ENCODE measurements at places on chromosomes 13 and 19.

DNA sequence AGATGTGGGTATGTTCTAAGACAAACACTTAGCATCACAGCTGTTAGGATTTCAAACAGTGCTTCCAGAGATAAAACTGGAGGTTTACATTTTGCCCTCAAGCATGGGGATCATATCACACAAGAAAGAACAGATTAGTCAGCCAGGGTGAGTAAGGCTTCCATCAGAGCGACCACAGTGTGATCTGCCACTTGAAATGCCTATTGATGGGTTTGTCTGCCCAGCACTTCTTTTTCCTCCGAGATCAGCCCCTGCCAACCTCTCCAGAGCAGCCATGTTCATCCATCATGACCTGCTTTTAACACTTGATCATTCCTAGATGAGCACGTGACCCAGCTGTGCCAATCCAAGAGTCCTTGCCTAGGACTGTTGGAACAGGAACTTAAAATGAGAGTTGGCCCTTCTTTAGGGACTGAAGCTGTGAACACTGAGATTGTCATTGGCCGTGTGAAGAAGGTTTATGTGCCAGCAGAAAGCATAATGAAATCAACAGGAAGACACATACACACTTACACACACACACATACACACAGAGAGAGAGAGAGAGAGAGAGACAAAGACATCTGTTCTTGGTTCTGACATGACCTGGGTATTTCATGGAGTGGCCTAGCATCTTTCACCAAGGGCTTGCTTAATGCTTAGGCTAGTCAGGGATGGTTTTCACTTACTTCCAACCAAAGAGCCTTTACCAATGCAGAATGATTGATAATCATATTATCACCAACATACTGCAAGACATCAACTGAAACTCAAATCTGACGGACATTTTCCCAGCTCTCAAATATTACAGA, 5.2 kb upstream of the CEBPG start:
- no peak for DNase-seq

DNA sequence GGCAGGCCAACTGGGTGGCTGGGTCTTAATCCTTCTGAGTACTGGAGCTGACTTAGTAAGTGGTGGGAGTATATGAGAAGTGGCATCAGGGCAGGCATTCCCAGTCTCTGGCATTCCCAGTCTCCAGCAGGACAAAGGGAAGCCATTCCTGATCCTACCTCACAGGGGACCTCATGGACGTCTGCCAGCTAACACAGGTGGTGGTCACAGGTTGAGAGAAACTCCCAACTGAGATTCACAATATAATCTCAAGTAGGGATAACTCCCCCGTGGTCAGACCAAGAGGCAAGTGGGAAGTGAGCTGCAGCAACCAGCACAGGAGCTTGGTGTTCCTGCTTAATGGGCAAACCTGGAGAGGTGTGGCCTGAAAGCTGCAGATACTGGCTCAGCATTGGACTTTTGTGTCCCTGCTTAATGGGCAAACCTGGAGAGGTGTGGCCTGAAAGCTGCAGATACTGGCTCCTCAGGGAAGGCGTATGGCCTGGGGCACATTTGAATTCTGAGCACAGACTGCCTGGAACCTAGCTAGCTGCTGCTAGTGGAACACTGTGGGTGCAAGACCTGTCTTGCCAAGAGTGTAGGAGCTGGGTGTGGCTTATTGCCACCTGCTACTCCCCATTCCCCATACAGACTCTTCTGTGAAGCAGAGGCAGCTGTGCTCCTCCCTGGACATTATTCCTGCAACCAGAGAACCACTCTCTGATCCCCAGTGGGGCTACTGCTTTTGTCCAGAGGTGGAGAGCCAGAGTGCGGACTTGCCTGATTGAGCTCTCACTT, 25.9 kb upstream of the OR10H2 start:
- DNase-seq: no peak

- no peak for DNase-seq
Observed at GRCh38 chr19:10112037-10112761, 706 bp downstream of the P2RY11 start.

DNA sequence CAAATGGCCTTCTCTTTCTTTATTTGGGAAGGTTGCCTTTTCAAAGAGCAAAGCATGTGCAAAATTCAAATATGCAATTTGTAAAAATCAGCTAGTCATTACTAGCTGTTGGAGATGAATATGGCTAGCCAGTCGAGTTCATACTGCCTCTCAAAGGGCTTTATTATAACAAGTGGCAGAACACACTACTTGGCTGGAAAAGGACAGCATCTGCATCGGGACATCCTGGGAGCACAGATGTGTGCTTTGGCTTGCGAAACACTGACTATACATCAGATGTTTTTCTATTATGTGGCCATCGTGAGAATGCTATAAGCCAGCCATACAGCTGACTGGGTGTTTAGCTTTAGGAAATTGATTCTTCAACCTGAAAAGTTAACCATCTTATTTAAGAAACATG, 424.2 kb downstream of the KCTD12 start:
- DNase-seq: no peak

DNA sequence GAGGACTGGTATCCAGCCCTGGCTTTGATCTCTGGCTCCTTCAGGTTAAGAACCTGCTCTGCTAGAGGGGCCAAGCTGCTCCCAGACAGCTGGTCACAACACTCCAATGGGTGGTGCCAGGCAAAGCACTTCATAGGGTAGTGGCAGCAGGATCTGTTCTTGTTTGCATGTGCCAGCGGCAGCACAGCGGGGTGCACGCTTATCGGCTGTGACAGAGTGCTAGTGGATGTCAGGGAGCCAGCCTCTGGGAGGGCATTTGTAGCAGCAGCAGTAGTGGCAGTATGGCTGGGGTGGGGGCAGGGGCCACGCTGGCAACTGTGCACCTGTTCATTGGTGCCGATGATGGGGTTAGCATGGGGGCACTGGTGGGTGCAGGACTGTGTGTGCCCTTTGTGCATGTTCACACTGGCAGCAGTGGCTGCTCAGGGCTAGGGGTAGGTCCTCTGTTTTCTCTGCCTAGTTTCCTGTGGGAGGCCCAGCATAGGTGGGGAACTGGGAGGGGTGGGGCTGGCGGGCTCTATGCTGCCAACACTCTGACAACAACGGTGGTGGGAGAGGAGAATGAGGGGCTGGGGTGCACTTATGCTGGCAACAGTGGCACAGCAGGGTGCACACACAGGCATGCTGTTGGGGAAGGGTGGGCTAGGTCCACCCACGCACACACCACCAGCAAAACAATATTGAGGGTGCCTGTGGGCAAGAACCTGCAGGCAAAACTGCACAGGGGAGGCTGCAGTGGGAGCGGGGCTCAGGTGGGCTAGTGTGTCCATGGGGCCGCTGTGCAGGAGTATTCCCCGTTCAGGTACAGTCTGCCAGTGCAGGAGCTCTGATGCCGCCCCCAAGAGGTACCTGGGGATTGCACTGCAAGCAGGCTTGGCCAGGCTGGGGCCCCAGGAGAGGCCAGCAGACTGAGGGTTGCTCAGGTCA, 19.3 kb downstream of the AP1M1 start:
- DNase-seq: peak; percentile 57

DNA sequence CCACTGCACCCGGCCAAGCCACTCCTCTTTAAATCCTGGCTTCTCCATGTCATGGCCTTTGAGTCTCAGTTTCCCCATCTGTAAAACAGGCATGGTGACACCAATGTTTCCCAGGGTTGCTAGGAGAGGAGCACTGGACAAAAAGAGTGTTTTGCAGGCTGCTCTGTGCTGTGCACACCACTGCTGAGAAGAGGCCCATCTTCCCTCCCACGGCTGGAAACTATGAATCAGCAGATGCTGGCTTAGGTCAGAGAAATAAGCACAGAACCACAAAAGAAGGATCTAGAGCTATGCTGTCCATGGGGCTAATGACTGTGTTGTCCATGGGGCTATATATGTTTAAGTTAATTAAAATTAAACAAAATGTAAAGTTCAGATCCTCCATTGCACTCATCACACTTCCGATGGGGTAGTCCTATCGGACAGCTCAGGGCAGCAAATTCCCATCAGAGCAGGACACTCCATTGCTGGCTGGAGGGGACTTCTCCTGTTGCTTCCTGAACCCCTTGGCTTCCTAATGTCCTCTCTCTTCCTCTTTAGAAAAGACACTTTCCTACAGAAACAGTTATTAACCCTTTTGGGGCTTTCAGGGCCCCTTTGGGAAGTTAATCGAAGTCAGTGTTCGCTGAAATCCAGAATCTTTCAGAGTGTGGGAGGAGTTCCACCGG, 37.1 kb downstream of the TSHZ3 start:
- no peak for DNase-seq

GRCh38 chr13:112639521-112639920, 50.3 kb upstream of the ATP11A start:
- no peak for DNase-seq

GRCh38 chr13:109036078-109036780, 406.8 kb downstream of the MYO16 start:
- DNase-seq: no peak

- no peak for DNase-seq
Observed at GRCh38 chr13:22270881-22271280, 600.0 kb downstream of the FGF9 start.

- no peak for DNase-seq
Observed at GRCh38 chr13:99341969-99342722, 34.9 kb upstream of the GPR183 start.

- no peak for DNase-seq
Observed at GRCh38 chr13:24459726-24460125, 52.9 kb downstream of the PARP4 start.

DNA sequence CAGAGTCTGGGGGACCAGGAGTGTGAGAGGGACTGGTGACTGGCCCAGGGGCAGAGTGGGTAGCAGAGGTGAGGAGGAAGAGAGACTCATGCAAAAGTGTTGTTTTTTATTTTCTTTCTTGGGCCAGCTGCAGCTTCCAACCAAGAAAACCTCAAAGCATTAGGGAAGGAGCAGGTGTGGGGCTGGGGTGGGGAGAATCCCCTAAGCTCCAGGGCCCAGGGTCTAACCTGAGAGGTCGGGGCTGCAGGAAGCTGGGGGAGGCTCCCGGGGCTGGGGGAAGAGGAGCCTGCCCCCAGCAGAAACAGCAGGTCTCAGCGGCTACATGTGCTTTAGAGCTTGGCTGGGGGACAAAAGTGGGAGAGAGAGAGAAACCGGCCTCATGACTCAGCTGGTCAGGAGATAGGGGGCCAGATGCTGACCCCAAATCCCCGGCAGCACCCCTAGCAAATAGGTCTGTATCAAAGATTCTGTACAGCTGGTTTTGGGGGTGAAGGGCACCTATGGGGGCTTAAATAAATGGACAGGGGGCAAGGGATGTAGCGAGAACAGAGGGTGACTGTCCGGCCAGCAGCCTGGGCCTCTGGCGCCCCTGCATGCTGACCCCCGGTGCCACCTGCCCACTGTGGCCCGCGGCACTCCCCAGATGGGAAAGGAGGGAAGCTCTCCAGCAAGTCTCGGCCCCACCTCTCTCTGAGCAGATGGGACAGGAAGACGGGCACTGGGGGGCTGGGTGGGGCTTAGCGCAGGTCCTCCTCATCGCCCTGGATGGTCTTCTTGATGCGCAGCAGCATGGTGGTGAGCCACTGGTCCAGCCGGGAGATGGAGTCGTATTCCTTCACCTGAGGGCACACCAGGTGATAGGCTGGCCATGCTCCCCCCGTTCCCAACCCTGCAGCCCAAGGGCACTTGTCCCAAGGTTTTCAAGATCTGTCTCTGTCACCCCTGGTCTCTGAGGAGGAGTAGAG, 3.8 kb upstream of the KPTN start:
- no peak for DNase-seq

DNA sequence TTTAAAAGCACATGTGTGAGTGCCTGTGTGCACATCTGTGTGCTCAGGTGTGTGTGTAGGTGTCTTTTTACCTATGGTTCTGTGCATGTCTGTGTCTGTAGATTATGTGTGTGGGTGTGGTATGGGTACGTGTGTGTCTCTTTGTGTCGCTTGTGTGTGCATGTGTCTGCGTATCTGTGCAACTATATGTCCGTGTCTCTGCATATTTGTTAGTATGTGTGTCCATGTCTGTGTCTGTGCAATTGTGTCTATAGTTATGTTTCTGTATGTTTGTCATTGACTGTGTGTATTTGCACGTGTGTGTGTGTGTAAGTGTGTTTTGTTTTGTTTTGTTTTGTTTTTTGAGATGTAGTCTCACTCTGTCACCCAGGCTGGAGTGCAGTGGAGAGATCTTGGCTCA, 7.3 kb upstream of the KCTD15 start:
- no peak for DNase-seq

- DNase-seq: no peak
Observed at GRCh38 chr13:98201984-98202383, 24.9 kb upstream of the RNF113B start.

- DNase-seq: no peak
Observed at GRCh38 chr19:55455576-55456235, 5.7 kb downstream of the ISOC2 start.

DNA sequence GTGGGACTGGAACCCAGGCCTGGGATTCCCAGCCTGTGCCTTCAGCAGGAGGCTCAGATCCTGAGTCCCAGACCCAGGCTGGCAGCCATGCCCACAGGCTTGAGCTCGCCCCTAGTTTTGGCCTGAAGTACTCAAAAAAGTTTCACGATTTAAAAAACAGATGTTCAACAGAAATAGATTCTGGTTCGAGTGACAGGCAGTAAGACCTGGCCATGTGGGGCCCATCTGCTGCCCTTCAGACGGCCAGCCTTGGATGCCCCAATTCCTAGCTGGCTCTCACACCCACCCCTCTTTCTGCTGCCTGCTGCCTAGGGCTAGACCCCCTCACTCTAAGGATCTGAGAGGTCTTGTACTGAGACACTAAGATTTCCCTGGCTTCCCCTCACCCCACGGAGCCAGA, 2.8 kb upstream of the DMPK start:
- no peak for DNase-seq

DNA sequence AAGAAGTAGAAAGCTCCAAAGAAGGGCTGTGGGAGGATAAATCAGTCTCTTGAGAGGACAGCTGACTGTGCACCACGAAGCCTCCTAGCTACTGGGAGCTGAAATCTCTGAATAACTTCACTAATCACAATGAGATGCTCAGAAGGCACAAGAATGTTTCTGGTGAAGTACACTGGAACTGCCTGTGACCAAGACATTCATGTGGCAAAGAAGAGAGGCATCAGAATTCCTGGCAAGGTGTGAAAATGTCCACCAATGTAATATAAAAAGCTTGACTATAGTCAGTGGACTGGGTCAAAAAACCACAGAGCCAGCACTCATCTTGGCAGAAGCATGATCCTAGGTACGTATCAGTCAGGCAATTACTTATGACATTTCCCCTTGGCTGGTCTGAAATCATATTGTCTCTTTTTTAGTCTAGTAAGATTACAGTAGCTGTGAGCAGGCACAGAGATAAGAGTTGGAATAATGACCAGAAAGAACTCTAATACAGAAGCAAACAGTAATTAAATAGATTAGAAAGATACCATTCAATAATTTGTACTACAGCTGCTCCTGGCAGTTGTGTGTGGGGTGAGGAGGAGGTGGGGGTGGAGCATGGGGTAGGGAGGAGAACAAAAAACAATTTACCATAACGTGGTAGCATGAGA, 434.7 kb downstream of the DIAPH3 start:
- no peak for DNase-seq

DNA sequence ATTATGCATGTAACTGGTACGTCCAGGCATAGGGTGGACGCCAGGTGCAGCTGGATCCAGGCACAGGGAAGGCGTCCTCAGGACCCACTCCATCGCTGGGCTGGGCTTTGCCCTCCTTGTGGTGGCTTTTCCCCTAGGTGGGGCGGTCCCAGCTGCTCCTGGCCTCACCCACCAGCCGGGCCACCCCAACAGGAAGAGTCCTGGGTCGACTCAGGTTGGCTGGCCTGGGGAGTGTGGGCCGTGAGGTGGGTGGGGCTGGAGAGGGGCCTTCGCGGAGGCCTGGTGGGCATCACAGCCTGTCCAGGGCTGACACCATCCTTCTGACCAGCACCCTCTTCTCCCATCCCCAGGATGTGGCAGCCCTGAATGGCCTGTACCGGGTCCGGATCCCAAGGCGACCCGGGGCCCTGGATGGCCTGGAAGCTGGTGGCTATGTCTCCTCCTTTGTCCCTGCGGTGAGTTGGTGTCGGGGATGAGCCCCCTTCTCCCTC, 3.2 kb upstream of the GARIN5A start:
- no peak for DNase-seq

Data from NCI-H1417 (cell line).